ENCODE measurements at places on chromosomes 11 and 22.

DNA sequence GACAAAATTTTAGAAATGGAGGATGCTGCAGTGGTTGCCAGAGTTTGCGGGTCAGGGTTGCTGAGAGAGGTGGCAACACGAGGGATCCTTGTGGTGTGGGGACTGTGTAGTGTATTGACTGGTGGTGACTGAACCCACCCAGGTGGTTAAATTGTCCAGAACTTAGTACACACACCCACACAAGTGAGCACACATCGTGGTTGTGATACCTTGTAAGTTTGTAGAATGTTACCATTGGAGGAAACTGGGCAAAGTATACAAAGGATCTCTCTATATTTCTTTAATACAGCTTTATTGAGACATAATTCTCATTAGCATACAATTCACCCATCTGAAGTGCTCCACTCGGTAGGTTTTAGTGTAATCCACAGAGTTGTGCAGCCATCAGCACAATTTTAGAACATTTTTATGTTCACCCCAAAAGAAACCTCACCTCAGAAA is 56.1 kb downstream of the MED15 start:
- DNase-seq = no peak

DNA sequence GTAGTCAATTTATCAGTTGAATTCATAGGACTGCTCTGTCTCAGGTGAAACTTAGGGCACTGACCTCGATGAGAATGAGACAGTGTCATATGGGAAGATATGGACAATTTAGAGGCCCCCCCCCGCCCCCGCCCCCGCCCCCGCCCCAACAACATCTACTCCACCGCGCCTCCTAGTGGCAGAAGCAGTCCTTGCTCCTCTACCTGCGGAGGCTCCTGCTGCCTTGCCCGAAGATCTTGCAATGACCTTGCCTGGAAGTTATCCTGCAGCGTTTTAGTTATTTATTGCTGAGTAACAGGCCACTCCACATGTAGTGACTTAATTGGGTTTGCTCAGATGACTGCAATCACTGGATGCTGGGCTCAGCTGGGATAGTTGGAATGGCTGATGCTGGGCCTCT is 15.2 kb downstream of the SERPINH1 start:
- no peak for DNase-seq

GRCh38 chr11:8023831-8024555 is 36.9 kb downstream of the EIF3F start:
- DNase-seq = no peak

DNA sequence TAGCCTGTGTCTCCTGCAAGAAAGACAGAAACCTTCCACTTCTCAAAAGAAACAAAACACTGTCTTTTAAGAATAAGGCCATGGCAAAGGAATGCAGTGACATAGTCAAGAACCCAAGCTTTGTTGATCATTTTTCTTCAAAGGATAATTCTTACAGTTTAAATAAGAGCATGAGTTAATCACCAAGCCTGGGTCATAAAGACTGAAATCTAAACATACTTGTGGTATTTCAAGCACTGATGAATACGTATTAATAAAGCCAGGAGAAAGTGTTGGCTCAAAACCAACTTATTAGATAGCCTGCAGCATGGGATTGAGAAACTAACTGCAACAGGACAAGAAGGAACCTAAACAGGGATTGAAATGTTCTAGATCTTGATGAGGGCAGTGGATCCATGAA is 143.3 kb upstream of the MTNR1B start:
- peak; percentile 23 for DNase-seq

DNA sequence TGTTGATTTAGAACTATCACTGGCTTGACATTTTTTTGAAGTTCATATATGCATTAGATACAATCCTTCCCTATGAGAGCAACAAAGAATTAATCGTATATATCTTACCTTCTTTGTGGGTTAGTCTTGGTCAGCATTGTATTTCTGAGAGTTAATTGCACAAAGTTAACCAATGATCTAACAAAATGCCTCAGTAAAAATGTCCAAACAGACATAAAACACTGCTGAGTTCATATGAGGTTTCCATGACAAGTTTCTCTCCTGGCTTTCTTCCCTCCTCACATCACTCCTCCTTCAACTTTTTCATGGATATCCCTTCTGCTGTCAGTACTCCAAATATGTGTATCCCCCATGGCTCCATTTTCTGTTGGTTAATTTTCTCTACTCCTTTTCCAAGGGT is 9.0 kb downstream of the MAP6 start:
- no peak for DNase-seq

DNA sequence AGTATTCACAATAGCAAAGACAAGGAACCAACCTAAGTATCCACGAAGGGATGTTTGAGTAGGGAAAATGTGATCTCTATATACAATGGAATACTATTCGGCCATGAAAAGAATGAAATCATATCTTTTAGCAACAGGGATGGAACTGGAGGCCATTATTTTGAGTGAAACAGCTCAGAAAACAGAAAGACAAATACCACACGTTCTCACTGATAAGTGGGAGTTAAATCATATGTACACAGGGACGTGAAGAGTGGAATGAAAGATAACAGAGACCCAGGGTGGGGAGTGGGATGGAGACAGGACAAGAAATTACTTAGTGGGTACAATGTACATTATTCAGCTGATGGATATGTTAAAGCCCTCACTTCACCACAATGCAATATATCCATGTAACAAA is 1012.7 kb downstream of the TBC1D22A start:
- no peak for DNase-seq

DNA sequence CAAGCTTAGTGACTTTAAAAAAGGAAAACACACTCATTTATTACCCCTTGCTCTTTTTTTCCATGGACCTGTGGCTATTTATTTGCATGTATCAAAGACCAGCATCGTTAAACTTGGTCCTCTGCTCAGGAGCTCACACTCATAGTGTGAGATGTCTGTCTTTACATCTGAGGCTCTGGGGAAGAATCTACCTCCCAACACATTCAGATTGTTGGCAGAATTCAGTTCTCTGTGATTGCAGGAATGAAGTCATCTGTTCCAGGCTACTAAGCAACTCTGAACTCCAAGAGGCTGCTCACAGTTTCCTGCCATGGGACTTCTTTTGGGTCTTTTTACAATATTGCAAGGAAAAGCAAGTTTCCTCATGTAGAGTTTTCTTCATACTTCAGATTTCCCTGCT is 138.8 kb downstream of the LRRC4C start:
- peak; percentile 47 for DNase-seq

DNA sequence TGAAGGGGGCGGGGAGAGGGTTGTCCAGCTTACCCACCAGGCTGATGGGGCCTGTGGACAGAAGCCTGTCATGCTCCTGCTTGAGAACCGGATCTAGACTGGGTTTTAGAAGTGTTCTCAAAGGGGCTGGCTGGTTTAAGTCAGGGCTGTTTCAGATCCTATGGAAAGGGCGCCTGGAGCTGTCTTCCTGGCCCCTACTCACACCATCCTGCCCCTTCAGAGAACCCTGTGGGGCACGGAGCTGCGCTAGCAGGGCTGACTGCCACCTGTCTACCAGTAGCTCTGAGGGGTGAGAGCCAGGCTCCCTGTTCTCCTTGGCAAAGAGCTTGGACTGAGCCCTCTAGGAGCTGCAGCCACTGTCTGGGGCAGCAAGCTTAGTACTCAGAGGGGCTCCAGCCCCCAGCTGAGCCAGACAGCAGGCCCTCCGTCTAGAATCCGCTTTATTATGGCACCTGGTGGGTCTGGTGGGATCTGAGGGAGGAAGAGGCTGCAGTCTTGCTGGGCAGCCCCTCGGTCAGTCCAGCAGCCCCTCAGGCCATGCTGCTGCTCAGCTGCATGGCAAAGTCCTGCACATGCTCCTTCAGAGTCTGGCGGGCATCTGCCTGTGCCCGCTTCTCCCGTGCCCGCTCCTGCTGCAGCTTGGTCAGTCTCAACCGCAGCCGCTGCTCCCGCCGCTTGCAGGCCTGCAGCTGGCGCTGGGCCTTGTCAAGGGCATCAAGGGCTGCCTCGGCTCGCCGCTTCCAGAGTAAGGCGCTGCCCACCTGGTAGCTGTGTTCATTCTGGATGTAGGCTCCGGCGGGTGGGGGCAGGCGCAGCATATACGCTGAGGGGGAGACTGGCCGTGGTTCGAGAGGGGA is 2.3 kb downstream of the THAP7 start:
- DNase-seq = no peak

DNA sequence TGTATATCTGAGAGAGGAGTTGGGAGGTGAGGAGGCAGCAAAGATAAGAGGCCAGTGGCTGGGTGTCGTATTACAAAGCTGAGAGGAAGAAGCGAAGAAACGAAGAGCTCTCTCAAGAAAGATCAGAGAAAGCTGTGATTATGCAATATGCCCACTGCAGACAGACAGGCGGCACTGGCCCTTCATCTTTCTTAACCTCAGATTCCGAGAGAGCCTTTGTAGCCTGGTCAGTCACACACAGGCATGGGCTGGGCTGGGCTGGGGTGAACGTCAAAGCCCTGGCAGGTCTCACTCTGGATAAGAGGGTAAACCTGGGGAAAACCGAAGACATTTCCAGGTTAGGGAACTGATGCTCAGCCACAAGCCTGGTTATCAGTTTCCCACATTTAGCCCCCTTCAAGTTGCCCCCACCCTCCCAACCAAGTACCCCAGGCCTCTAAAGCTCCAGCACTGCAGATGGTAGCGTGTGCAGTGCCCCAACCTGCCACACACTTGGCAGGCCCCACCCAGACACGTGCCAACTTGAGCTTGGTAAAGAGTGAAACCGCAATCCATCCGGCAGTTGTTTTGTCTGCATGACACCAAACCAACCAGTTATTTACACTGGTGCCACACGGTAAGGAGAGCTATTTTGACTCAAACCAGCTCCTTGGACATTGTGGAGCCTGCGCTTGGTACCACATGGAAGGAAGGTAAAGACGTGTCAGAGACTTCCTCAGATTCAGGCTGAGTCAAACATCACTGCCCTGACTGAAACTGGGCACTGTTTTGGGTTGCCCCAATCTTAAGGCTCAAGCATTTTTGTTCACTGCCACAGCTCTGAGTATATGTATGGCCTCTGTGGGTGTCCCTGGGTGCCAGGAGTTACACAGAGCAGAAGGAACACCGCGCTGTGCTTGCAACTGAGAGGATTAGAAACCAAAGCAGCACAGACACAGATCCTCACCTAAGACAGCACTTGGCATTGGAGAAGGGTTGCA is 135.9 kb downstream of the FDX1 start:
- peak; percentile 23 for DNase-seq

GRCh38 chr11:14193644-14194043 is 165.3 kb downstream of the RRAS2 start:
- DNase-seq = no peak

DNA sequence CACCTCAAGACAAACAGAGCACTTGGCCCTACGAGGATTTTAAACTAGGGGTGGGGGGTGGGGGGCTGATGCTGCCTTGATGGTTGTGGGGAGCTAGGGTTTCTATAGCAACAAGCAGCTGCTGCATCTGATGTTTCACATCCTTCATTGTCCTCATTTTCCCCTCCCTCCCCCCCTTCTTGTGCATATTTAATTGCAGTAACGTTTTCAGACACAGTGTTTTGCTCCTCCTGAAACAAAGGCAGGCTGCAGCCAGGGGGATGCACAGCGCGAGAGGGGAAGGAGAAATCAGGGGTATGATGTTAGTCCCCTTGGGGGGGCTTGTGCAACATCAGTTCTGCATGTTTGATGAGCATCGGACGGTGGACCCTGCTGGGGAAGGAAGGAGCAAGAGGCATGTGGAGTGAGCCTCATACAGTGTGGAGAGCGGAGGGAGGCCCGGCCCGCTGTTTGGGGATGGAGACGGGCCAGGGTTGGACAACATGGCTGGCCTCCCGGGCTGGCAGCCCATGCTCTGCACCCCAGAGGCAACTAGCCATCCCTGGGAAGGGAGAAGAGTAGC is 208.3 kb downstream of the CEP164 start:
- no peak for DNase-seq

GRCh38 chr11:18986744-18987143 is 47.5 kb upstream of the MRGPRX1 start:
- DNase-seq = no peak

DNA sequence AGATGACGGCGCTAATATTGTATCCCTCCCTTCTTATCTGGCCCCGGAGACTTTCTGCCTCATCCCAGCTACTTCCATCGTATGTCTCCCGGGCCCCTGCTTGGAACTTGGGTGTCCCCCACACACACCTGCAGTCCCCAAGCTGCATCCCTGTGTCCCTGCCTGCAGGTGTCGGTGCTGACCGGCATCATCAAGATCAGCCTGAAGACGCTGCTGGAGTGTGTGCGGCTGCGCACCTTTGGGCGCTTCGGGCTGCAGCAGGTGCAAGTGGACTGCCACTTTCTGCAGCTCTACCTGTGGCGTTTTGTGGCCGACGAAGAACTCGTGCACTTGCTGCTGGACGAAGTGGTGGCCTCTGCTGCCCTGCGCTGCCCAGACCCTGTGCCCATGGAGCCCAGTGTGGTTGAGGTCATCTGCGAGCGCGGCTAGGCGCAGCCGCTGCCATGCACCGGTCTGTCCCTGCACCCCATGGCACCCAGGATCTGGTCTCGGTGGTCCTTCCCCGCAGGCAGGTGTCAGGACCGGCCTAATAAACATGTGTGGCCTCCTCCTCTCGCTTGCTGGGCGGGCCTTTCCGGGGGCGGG is 421 bp upstream of the TM7SF2 start:
- DNase-seq = no peak

DNA sequence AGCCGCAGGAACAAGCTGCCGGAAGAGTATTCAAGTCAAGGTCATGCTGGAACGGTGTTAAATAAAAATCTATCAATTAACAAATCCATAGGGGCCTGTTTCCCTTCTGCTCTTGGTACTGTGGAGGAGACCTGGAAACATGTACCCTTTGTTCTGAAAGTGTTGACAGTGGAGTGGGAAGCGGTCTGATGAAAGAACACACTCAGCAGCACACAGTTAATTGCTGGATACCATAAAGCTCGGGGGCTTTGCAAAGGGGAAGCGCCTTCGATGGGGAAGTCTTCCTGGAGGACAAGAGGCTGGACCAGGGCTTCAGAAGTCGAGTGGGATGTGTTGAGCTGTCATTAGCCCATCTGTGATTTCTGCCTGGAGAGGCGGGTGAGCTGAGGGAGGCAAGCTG is 112.5 kb upstream of the CLPB start:
- no peak for DNase-seq

DNA sequence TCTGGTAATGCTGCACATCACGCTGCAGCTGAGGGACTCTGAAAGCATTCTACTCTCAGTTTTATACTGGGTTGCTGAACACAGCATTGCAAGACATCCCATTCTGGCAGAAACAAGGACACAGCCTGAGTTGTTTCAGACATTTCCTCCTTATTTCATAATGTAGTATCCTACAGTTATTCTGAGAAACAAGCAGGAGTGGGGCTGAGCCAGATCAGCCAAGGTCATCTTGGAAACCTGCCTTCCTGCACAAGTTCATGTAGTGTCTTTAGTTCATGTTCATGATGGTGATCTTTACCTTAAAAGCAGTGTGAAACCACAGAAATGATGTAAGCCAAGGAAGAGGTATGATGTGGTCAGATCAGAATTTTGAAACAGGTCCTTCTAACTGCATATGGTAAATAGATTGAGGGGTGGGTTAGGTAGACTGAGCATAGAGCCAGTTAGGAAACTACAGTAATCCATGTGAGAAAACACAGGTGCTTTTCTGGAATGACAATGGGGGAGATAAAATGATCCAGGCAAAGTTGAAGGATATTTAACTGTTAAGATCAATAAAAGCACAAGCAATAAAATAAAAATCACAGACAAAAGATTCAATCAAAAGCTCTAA is 1686.8 kb downstream of the LRRC4C start:
- DNase-seq = no peak

- DNase-seq = peak; percentile 40
These were observed 781 bp downstream of the NECTIN1 start for GRCh38 chr11:119728211-119728626.

- no peak for DNase-seq
These were observed 1089.3 kb downstream of the BRD1 start for GRCh38 chr22:48738204-48738980.

- DNase-seq = no peak
These were observed 23.0 kb downstream of the EHF start for GRCh38 chr11:34643846-34644245.

Data from muscle of back (tissue), 13 donors.